ENCODE measurements at places on chromosomes 12 and 14.

DNA sequence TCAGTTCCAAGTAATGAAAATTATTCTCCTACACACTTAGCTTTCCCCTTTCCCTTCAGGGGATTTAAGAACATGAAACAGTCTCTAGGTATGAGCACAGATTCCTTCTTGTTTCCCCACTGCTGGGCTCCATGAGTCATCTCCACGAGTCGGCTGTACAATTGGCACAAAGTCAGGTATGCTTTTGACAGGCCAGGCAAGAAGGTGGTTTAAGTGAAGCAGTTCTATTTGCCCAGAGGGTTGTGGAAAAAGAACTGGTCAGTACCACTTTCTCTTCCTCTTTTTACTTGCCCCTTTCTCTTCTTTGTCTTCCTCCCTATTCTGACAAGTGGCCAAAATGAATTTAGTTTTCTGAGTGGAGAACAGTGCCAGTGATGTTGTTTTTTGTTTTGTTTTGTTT lies 16.3 kb downstream of the DYNC1H1 start:
- DNase-seq: peak; percentile 92

- DNase-seq: no peak
Measured at GRCh38 chr12:43832463-43833168, 3.3 kb upstream of the TMEM117 start.

DNA sequence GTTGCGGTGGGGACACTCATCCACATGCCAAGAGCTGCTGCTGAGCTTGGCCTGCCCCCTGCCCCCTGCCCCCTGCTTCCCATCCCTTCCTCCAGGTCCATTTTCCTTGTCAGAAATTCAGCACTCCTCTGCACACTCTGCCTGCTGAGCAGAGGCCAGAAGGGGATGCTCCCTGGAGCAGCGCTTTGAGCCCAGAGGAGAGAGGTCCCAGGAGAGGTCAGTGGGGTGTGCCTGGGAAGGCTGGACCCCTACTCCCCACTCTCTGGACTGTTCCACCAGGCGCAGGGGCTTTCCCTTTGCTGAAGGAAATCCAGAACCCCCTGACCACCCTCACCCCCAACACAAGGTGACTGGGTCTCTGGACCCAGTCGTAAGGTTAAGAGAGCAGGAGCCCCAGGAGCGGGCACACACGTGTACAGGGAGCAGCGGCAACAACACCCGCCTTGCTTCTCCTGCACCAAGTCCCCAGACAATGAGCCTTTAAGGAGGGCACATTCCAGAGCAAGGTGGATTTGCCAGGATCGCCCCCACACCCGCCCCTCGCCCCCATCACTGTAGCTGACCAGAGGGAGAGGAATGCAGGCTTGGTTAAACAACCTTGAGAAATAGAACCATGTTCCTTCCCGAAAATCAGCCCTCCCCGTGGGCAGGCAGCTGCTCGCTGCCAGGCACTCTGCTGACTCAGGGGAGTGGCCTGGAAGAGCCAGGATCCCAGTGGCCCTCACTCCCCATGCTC lies 30.7 kb downstream of the ISCA2 start:
- no peak for DNase-seq

DNA sequence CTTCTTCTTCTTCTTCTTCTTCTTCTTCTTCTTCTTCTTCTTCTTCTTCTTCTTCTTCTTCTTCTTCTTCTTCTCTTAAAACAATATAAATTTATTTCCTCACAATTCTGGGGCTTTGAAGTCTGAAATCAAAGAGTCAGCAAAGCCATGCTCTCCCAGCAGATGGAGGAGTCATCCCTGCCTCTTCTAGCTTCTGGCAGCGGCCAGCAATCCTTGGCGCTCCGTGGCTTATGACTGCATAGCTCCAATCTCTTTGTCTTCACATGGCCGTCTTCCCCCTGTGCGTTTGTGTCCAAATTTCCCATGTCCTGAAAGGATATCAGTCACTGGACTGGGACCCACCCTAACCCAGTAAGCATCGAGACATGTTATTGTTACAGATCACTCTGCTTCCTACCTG lies 22.9 kb downstream of the KCNA1 start:
- DNase-seq: no peak

GRCh38 chr12:80188576-80188975 lies 89.2 kb downstream of the OTOGL start:
- DNase-seq: no peak

DNA sequence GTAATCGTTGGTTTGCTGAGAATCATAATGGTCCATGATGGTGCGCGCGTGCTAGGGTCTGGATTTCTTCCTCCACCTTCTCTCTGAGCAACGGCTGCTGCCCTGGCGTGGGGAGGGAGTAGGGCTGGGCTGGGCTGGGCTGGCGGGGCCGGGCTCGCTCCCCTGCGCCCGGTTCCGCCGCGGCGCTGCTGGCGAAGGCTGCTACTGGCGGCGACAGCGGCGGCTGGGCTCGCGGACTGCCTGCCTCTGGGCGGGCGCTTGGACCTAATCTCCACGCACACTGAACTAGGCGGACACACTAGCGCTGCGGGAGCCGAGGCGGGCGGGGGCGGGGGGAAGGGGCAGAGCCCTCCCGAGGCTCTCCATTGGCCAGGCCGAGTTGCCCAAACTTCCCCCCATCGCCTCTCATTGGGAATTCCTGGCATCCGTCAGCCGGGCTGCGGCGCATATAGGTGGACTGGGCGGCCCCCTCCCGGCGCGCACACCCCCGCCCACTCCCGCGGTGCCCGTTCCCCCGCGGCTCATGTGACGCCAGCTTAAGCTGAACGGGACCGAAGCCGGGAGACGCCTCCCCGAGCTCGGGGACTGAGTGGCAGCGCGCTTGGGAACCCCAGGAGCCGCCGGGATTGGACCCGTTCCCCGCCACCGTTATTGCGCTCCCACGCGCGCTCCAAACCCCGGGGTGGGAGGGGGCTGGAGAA lies at the start of gene ACTN1:
TSS of gene ACTN1 (minus strand) at position 282 of the 701 bp plus-strand sequence. CDS start at position 36, 246 bp downstream.
- DNase-seq: peak; percentile 95

DNA sequence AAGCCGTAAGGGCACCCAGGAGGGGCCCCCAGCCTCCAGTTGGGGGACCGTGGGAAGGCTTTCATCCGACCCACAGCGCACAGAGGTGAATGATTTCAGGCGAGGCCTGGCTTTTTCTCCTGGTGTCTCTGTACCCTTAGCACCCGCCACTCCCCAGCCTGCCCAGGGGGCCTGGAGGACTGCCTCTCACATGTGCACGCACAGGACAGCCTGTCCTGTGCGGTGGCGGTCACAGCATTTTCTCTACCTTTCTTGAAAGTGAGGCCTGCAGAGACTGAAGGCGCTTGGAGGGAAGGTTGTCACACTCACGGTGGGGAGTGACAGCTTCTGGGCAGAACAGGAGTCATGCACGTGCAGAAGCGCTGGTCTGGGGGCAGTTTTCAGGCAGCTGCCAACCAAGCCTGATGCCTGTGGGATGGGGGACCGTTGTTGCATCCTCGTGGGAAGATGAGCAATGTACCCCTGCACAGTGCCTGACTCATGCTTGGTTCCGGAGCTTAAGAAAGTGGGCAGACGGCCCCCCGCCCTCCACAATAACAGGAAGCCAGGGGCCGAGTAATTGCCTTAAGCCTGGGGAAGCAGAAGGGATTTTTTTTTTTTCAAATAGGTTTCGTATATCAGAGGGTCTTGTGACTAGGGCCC lies 148.1 kb downstream of the TSPAN9 start:
- no peak for DNase-seq

DNA sequence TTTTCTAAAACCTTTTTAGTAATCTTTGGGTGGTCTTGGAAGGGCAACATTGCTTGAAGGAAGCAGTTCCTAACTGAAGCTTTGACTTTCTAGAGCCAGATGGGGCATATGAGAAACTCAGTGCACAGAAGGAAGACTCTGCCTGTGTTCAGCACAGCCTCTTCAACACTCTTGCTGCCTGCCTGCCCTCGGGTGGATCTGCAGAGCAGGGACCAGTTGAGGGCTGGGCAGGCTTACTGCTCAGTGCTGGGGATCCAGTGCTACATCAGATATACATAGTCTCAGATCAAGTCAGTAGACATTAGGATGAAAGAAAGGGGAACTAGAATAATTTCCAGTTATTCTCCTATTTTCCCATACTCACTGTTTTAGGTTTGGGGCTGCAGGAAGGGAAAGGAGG lies 29.5 kb upstream of the TMX1 start:
- no peak for DNase-seq

- DNase-seq: no peak
Measured at GRCh38 chr12:14395074-14395778, 29.7 kb downstream of the ATF7IP start.
